Spinal cord (tissue), 10 donors: ENCODE measurements at places on chromosomes 11 and 22.

DNA sequence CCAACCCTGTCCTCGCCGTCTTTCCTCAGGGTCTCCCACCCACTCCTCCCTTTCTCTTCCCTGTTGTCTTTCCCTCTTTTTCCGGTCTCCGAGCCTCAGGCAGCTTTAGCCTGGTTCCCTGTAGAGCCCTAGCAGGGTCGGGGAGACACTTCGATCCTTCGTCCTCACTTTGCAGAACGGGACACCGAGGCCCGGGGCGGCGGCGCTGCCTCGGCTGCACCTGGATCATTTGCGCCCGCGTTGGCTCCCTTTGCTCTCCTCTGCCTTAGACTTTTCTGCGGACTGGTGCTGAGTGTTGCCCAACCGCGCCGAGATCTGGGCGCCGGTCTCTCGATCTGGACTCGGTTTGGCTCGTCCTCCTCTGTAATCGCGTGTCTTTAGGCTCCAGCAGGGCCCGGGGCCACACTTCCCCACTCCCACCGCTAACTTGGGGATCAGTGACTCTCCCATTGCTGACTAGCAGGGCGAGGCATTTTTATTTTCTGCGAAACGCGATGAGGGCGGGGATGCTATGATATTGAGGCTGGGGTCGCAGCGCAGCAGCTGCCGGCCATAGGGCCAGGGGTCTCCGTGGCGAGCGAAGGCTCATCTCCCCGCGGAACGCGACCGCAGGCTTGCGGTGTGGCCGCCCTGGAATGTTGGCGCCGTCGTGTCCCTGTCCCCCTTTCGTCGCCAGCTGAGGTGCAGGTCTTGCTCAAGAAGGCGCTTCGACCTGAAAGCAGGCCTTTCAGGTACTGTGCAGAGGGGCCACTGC, 1.6 kb upstream of the E2F8 start:
- no peak for DNase-seq

DNA sequence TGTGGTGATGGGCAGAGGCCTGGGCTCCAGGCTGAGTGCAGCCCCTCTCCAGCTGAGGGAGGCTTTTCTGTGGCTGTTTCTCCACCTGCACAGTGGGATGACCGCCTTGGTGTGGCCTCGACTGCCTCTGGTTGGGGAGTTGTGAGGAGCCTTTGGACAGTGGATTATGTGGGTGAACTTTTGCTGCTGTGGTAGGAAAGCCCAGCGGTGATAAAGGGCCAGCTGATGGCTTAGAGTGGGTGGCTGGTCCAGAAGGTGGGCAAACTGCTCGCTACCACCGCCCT, 1.4 kb upstream of the ESRRA start:
- no peak for DNase-seq

DNA sequence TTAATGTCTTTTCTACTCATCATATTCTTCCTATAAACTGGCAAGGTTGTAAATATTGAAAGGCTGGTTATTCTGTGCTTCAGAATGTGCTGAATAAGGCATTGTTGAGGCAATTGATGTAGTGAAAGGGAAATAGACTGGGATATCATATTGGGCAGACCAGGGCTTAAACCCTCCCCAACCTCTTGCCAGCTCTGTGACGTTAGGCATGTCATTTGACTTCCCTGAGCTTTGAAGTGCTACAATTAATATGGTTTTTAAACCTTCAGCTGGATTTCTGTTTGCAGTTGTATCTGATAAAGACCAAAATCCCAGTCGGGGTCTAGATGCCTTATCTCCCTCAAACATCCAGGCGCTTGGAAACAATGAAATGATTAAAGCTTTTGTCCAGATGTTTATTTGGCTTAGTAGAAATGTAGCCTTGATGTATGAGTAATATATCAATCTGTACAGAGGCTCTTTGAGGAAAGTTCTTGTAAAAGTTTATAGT, 208.1 kb downstream of the DBX1 start:
- no peak for DNase-seq

- no peak for DNase-seq
Observed at GRCh38 chr11:12623869-12624268, 50.4 kb upstream of the TEAD1 start.
